ENCODE measurements at places on chromosomes 16 and 17.

DNA sequence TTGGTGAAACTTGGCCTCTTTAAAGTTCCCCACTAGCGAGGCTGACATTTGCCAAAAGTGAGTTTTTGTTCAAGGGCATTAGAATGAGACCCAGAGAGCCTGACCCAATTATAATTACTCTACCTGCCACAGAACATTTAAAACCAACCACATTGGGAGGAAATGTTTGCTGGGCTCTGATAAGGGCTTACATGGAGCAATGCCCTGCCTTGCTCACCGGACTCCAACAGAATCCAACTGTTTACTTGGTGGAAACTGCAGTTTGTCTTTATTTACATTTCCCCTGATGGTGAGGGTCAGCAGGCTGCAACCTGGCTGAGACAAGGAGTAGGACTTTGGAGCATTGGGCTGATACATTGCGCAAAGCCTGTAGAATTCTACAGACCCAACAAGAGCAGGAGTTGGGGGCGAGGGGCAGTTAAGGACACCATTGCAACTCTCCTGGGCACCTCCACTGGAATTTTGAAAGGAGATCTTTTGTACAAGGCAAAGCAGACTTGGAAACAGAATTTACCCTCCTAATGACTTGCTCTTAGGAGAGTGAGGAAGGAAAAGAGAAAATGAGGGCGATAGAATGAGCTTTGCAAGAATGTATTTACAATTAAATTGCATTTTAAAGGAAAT is 368.6 kb downstream of the SHISA9 start:
- no peak for DNase-seq

DNA sequence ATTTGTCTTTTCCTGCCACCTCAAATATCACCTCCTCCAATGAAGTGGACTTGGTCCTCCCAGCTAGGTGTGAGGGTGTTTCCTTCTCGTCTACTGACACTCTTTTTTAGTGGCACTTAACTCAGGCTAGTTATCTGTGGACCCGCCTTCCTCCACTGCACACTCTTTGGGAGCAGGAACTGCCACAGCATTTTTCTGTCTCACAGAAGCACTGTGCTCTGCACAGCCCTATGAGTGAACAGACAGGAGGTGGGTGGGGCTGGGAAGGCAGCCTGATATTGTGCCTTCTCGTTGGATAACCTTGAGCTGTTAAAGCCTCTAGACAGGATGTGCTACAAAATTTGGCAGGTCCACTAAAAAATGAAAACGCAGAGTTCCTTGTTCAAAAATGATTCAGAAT is 31.9 kb upstream of the HOXB13 start:
- peak; percentile 35 for DNase-seq

GRCh38 chr16:88886845-88887521 is 20.5 kb upstream of the PABPN1L start:
- DNase-seq = no peak

GRCh38 chr17:43092901-43093300 is 32.3 kb downstream of the BRCA1 start:
- no peak for DNase-seq

GRCh38 chr16:20942256-20942655 is 41.7 kb downstream of the LYRM1 start:
- DNase-seq = no peak

DNA sequence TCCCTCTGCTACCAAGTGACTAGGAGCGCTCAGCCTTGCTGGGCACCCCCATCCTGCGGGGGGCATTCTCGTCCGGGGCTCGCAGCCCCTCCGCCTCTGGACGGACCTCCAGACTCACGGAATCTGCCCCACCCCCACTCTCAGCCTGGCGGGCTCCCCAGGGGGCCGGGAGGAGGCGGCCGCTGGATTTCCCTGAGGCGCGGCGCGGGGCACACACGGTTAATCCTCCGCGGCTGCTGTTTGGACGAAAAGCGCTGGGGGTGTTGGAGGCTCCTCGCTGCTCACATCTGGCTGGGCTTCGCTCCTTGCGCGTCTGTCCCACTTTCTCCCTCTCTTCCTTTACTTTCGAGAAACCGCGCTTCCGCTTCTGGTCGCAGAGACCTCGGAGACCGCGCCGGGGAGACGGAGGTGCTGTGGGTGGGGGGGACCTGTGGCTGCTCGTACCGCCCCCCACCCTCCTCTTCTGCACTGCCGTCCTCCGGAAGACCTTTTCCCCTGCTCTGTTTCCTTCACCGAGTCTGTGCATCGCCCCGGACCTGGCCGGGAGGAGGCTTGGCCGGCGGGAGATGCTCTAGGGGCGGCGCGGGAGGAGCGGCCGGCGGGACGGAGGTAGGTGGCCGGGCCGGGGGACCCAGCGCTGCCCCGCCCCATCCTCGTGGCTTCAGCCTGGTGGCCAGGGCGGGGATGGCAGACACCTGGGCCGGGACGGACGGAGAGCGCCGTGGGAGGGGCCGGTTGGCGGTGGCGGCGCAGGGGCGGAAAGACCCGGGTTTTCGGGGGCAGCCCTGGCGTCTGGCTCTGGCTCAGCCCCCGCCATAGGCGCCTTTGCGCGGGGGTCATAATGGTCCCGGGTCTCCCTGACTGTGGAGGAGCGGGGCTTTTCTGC is at the start of gene C1QTNF1:
Gene C1QTNF1 (plus strand): TSS at position 284 of the 886 bp plus-strand sequence. CDS start 19,800 bp downstream, outside the sequence.
- peak; percentile 75 for DNase-seq

DNA sequence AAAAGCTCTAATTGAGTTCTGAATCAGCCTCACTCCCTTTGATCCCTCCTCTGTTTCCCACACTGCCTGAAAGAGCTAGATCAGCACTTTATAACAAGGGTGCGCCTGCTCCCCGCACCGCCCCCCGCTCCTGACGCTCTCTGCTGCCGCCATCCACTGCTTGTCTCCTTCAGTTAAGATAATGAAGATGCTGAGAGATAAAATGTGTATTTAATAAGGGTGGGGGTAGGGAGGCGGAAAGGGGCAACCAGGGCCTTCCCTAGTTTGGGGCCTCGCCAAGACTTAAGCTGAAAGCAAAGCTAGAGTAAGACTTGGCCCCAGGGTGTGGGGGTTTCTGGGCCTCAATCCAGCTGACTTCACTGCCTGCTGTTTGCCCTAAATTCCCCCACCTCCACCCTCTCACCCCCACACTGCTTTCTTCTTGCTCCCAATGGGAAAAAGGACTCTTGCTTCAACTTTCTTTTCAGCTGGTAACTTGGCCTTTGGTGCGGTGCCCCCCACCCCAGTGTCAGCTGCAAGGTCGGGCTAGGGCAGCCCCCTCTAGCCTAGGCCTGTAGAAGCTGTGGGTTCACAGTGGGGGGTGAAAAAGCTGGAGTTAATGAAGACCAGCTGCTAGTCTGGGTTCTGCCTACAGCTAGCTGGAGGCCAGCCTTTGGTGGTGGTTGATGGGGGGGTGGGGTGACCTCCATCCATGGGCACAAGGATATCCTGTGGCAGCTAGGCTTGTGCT is 1.8 kb upstream of the RARA start:
- no peak for DNase-seq

GRCh38 chr16:23334950-23335349 is 32.8 kb downstream of the SCNN1B start:
- DNase-seq = no peak

- peak; percentile 48 for DNase-seq
Measured at GRCh38 chr17:78044280-78044835, 84.2 kb downstream of the TMC6 start.

DNA sequence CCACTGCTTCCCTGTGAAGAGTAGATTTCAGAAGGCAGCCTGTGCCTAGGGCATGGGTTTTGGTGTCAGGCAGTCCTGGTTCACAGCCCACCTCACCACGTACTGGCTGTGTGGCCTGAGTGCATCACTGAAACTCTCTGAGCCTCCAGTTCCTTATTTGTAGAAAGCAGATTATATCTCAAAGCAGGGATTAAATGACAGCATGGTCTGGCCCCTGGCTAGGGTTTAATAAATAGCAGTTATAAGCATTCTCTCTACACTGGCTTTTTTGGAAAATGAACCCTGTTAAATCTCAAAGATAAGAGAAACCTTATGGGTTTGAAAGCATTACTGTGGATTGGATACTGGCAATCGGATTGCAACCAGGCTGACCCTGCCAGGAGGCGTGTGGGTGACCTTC is 2.9 kb upstream of the MT1M start:
- no peak for DNase-seq

GRCh38 chr16:87713451-87714229 is 52.1 kb downstream of the KLHDC4 start:
- no peak for DNase-seq

DNA sequence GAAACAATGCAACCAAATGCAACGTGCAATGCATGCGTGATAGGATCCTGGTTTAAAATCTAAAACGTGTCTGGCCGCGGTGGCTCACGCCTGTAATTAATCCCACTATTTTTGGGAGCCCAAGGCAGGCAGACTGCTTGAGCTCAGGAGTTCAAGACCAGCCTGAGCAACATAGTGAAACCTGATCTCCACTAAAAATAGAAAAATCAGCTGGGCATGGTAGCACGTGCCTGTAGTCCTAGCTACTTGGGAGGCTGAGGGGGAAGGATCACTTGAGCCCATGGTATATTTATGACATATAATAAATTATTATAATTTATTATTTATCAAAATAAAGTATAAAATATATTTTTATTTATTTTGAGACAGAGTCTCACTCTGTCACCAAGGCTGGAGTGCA is 241.8 kb downstream of the PARN start:
- no peak for DNase-seq

DNA sequence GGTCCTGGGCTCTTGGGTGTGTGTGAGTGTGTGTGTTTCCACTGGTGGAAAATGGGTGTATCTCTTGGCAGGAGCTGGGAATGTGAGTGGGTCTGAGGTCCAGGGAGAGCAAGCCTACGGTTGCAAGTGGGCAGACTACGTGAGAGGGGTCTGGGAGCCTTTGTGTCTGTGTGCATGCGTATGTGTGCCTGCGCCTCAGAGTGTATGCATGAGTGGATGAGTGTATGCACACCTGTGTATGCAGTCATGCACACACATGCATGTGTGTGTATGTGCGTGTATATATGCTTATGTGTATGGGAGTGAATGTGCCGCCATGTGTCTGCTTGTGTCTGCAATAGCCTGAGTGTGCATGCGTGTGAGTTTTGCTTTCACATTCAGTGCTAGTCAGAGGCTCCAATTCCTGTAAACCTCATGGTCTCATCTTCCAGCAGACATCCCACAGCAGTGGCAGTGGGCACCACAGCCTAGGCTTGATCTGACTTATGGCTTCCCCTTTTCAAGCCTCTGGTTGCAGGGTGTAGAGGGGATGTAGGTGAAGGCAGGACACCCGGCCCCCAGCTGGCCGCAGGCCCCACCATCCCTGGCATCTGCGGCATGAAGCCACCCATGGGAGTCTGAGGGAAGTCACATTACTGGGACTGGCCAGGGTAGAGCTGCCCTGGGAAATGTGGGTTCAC is 19.7 kb upstream of the RMI2 start:
- DNase-seq = no peak

DNA sequence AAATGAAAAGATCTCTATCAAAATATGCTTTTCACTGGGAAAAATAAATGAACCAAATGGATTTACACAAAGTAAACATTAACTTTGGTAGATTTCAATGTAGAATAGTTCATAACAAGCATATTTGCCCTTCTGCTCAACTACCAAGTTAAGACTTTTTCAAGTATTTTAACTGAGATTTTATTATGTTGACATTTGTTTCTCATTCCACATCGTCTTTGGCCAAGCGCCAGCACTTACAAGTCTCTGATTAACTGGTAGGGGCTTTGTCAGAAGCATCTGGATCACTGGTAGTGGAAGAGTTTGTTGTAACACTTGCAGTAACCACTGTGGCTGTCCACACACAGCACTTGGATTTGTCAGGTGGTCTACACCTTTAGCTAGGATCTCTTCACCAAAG is 22.9 kb downstream of the SLFN12L start:
- DNase-seq = no peak

DNA sequence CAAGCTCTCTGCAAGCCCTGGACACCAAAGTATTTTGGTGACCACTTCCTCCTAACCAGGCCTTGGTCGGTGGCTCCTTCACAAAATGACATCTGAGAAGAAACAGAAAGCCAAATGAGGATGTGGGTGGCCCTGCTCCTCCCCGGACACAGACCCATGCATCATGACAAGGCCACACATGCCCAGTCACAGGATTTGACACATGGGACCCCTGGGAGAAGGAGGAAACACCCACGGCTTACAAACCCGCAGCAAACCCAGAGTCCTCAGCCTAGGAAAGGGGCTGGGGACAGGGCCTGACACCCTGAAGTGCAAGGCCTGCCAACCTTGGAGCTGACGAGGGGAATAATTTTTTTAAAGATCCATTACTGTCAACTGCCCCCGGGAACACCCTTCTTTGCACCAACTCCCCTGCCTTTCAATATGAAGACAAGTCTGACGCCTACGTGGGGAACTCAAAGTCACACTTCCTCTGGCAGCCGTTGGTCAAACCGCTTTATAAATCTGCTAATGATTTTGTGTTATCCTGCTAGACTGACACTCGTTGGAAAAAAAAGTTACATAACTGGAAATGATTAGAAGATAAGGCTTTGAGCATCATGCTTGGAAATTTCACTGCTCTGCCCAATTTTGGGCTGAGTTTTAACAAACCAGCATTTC is 41.3 kb downstream of the GAS7 start:
- DNase-seq = no peak

GRCh38 chr17:77781536-77781935 is 177.0 kb upstream of the TNRC6C start:
- DNase-seq = no peak

DNA sequence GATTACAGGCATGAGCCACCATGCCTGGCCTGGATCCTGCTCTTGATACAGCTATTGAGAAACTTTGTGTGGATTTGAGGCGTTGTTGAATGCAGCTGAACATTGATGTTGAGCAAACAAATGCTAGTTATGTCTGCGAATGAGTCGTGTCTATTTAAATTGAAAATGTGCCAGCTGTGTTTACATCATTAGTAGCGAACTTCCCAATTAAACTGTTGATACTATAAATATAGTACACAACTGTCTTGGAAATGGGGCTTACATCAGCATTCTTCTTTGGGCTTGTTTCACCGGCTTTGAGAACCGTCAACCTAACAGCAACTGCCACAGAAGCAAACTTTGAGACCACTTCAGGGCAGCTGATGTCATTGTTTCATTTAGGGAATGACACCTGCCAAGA is 251.9 kb downstream of the RBFOX1 start:
- no peak for DNase-seq

Measured in PC-3 (cell line).